Stimulated activated CD4-positive, alpha-beta T cell treated with anti-CD3 and anti-CD28 coated beads, Interleukin-1b, Interleukin-23, amount 100 ng/mL, for 4 hours (primary cell): ENCODE measurements at places on chromosomes 7 and 10.

GRCh38 chr10:788796-789748 lies 99.6 kb upstream of the DIP2C start:
- no peak for DNase-seq

- no peak for DNase-seq
Observed at GRCh38 chr7:98553666-98554065, 63.4 kb upstream of the NPTX2 start.

DNA sequence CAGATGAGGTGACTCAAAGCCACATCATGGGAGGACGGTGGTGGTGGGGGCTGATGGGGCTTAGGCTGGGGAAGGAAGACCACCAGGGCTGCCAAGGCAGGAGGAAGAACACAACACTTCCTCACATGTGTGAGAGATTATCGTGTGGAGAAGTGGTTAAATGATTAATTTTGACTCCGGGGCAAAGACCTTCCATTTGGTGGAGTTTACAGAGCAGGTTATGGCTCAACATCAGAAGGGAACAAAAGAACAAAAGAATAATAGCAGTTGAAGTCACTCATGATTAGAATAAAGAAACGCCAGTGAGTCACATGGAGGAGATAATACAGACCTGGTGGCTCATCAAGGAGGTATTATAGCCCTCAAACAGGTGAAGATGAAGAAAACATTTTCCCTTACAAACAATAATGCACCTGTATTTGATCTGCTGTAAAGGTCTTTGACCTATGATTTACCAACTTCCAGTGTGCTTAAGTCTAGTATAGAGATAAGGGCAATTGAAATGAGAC lies 170.1 kb downstream of the PKD1L1 start:
- no peak for DNase-seq

DNA sequence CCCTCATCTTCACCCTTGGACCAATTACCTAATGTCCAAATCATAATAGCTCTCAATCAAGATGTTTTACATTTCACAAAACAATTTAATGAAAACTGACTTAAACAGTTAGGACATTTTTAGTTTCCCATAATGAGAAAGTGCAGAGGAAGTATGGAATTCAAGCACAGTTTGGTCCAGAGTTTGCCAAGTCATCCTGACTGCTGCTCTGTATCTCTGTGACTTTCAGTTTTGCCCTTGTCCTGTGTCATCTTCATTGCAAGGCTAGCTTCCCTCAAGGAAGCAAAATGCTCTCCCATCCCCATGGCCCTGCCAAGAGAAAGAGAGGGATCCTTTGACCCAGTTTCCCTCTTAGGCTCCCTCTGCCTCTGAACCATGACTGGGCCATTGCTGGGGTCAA lies 7.9 kb upstream of the PLEKHS1 start:
- DNase-seq = no peak

DNA sequence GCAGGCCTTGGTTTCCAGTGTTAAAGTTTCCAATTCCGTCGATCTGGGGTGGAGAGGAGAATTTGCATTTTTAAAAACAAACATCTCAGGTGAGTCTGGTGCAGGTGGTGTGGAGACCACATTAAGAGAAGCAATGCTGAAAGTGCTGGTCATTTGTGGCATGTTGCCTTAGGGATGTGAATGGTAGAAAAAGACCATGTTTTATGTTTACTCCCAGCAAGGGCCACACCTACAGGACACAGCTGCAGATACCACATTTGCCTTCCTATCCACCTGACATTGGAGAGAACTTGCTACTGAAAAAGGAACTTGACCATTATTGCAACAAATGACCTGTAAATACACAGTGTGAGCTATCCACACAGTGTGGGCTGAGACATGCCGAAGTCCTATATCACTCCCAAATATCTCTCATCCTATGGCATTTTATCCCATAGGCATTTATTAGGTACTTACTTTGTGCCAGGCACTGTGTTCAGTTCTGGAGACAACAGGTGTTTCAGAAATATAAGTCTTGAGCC lies 183.1 kb downstream of the NRP1 start:
- DNase-seq = no peak

DNA sequence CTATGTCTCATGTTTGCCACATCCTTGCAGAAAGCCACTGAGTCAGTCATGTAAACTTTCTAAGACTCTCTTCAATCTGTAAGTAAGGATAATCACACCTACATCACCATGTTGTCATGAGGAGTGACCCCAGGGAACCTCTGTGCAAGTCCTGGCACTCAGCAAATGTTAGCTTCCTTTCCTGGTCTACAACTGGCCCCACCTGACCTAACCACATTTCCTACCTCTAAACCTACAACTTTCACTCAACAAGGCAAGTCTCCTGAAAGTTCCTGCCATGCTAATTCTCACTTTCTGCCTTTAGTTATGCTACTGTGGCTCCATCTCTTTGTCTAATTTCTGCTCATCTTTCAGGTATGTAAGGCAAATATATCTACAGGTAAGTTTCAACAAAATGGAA lies 72.3 kb upstream of the SEM1 start:
- no peak for DNase-seq

DNA sequence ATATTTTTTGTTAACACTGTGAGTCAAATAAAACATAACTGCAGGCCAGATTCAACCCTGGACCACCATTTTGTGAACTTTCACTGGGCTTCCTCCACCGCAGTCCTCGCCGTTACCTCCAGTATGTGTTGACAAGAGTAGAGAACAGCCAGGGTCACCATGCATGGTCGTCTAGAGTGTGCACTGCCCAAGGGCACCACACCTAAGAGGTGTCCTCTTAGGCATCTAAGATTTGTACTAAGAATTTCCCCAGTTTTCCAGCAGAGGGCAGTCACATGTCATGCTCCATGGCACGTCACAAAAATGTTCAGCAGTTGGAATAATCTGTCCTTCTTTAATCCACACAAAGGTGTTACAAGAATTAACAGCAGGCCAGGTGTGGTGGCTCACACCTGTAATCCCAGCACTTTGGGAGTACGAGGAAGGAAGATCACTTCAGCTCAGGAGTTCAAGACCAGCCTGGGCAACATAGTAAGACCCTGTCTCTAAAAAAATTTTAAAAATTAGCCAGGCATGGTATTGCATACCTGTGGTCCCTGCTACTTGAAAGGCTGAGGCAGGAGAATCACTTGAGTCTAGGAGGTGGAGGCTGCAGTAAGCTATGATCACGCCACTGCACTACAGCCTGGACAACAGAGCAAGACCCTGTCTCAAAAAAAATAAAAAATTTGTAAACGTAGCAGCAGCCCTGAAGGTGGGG lies 71.2 kb upstream of the FOXK1 start:
- peak; percentile 57 for DNase-seq

DNA sequence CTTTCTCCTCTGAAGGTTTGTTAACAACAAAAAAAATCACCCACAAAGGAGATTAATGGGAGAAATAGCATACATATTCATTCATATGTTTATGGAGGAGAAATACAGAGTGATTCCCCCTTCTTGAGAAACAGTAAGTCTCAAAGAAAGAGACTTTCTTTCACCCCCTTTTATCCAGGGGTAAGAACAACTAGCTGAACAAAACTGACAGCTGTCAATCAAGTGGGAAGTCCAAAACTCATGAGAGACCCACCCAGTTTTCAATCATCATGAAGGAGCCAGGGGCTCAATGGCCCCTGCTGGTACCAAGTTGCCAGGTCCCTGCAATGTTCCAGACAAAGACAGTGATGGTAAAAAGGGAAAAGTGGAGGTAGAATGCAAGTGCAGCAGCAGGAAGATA lies 1.9 kb upstream of the CYP3A43 start:
- DNase-seq = no peak

GRCh38 chr10:23362069-23362830 lies 17.7 kb upstream of the C10orf67 start:
- DNase-seq = no peak

GRCh38 chr7:69411466-69411865 lies 186.8 kb upstream of the AUTS2 start:
- DNase-seq = no peak

DNA sequence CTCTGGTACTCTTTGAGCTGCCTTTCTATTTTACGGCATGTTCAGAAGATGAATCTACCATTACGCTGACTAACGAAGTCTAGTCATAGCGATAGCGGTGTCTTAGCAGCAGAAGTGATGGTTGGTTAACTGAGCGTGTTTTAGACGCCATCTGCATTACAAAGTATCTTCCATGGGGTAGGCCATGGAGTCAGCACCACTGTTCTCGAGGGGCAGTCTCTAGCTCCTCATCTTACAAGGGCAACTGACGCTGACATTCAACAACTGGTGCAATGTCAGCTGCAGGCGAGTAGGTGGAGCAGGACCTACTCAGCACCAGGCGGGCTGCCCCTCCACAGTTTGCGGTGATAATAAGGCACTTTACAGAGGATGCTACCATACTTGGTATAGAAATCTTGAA lies 88.7 kb downstream of the ADARB2 start:
- no peak for DNase-seq

DNA sequence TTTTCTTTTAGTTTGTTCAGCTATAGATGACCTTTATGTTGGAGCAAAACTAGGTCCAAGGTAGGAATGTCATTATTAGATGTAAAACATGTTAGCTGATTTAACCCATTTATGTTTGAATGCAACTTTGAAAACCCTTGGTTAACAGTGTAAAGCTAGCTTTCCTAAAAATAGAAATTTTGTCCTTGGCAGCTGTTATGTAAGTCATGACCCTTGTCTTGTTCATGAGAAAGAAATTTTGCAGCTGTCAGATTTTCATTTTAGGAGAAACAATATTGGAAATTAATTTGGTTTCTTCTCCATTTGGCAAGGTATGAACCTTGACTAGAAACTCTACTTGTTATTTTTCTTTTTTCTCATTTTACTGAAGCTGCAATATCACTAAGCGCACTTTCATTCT lies 23.9 kb upstream of the CCAR1 start:
- no peak for DNase-seq

GRCh38 chr10:44978570-44979280 lies at the start of gene DEPP1:
TSS of gene DEPP1 (minus strand) at chr10:44978809. CDS start at chr10:44978030, 779 bp downstream.
- no peak for DNase-seq

DNA sequence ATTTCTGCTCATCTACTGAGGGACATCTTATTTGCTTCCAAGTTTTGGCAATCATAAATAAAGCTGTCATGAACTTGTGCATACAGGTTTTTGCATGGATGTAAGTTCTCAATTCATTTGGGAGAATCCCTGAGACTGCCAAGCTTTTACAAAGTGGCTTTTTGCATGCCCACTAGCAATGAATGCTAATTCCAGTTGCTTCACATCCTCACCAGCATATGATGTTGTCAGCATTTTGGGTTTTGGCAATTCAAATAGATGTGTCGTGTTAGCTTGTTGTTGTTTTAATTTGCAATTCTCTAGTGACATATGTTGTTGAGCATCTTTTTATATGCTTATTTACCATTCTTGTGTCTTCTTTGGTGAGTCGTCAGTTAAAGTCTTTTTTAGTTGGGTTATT lies 57.2 kb downstream of the RAB18 start:
- no peak for DNase-seq

DNA sequence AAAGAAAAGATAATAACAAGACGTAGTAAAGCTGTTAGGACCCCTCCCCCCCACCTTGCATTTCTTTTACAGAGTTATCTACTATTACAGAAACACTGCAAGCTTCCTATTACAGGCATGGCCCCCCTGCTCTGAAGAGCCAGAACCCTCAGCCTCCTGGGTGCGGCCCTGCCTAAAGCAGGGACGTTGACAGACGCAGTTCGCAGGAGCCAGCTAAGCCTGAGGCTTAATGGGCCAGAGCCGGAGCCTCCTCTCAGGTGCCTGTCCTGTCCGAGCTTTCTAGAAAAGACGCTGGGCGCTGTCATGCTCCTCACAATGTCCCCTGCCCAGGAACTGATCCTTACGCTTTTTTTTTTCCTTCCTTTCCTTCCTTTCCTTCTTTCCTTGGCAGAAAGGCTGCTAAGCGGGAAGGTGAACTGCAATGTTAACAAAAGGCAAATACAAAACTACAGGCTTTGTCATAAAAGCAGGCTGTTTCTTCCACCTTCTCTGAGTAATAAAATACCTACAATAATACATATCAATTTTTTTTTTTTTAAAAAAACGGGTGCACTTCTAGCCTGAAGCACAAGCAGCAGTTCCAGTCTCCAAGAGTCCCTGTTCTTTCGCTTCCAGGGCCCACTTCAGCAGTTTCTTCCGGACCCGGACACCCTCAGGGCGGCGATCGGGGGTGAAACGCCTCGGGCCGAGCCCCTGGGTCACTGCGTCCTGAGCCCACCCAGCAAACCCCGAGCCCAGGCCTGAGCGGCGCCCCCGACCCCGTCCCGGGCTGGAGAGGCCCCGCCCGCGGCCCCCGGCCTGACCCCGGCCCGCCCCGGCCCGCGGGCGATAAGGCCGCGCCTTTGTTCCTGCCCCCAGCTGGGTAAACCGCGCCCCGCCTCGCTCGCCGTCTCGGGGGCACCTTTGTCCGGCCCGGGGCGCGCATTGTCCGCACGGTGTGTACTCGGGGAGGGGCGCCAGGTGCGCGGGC lies 11.2 kb downstream of the MNX1 start:
- DNase-seq = no peak

- DNase-seq = no peak
Observed at GRCh38 chr10:130479926-130480325, 343.7 kb downstream of the GLRX3 start.

GRCh38 chr10:95472304-95473088 lies 88.7 kb downstream of the SORBS1 start:
- no peak for DNase-seq

- DNase-seq = no peak
Observed at GRCh38 chr7:84060000-84060399, 134.6 kb downstream of the SEMA3A start.

DNA sequence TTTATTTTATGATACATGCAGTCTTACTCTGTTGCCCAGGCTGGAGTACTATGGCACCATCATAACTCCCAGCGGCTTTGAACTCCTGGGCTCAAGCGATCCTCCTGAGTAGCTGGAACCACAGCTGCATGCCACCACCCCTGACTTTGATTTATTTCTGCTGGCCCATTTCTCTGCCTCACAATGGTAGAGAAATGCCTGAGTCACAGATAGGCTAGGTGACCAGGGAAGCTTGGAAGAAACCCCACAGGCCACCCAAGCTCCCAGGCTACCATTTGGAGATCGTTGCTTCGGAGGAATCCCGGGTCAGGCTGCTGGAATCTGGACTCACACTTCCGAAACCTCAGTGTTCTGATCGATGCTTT lies 17.4 kb upstream of the BAIAP2L1 start:
- DNase-seq = no peak

GRCh38 chr10:124214610-124215375 lies 121.4 kb upstream of the CHST15 start:
- no peak for DNase-seq

DNA sequence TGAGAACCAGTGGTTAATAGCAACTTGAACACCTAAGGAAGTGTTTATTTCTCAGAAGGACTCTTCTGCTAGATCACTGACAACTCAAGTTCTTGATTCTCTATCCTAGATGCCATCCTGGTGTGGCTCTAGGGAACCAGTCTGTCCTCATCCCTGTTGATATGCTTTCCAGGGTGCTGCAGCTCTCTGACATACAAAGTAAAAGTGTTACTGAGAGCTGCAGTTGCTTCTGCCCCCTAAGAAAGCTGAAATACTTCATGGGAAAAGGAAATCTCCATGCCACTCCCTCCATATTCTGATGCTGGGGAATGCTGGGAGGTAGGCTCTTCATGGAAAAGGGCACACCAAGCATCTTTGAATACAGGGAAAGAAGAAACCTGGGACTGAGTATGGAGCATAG lies 168.1 kb downstream of the KLF6 start:
- DNase-seq = no peak

- DNase-seq = no peak
Observed at GRCh38 chr10:111199587-111199986, 122.8 kb downstream of the ADRA2A start.

GRCh38 chr7:129969881-129970446 lies 17.2 kb upstream of the UBE2H start:
- no peak for DNase-seq

- no peak for DNase-seq
Observed at GRCh38 chr10:113666682-113667252, 2.9 kb upstream of the NRAP start.

- no peak for DNase-seq
Observed at GRCh38 chr10:110822712-110823311, 48.9 kb upstream of the PDCD4 start.
